ENCODE measurements at places on chromosomes 6 and 20.
A peak's percentile ranks its signal among the peaks of the same experiment; 100 is the strongest.

- DNase-seq: no peak
Observed at GRCh38 chr20:50636601-50637540, 54.5 kb downstream of the RIPOR3 start.

DNA sequence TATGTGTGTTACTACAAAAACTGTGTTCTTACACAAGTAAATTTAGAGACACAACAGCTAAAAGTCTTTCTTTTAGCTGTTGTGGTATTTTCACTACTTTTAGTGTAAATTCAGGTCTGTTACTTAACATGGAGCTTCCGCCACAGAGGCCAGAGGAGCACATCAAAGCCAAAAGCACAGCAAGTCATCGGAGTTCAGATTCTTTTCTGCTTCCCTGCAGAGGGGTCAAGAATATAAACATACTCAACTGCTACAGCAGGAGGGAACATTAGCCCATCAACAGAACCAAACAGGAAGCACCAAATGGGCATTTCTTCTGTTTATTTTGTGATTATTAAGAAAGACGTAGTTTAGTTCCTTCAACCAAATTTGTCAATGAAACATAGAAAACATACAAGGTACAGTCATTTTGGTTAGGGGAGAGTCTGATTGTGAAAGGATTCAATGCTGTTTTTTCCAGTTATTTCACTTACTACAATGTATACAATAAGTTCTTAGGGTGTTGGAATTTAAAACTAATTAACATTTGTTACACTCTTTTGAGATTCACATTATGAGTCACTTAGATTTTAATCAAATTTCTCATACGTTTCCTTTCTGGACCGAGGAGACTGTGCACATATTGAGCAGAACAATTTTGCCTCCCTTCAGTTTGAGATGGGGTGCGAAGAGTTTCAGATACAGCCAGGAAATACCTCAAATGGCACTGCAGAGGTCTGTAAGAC lies 42.8 kb upstream of the DSE start:
- no peak for DNase-seq

- DNase-seq: no peak
Observed at GRCh38 chr6:138387577-138388368, 10.1 kb downstream of the SMIM28 start.

- no peak for DNase-seq
Observed at GRCh38 chr6:93193868-93194267, 225.5 kb downstream of the EPHA7 start.

GRCh38 chr6:36754582-36755434 lies 57.2 kb downstream of the RAB44 start:
- no peak for DNase-seq

DNA sequence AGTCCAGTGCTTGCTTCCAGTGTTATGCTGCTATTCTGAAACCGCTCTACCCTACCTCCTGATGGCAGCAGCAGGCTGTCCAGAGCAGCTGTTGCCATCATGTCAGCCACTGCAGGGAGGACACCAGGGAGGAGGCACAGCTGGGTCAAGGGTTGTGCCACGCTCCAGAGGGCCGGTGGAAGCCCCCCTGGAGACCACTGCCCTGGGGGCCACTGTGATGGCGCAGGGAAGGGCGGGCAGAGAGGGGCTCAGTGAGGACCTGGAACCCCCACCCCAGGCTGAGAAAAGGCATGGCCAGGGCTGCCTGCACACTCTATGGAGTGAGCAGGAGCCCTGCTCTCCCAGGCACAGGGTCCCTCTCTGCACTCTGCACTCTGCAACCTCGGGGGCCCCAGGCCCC lies 271.3 kb upstream of the BTBD3 start:
- DNase-seq: no peak

DNA sequence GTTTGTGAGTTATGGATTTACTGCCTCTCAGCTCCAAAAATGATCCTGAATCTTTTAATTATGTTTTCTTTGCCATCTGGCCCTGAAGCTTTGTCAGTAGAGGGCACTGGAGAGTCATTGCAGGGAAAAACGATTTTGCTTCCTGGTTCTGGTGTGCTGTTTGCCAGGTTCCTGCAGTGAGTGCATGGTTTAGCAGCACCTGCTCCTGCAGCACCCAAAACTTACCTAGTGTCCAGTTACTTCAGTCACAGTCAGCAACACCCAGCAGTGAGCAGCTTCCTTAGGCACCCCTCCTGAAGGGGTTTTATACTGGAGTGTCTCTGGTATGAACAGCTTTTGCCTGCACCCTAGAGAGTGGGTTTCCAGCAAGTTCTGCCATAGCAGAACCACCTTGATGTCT lies 6.0 kb upstream of the TRIM26 start:
- DNase-seq: peak; percentile 73

- DNase-seq: peak; percentile 97
Observed at GRCh38 chr6:14910692-14911547, 334.9 kb upstream of the JARID2 start.

GRCh38 chr6:52994031-52994838 lies 849 bp downstream of the GSTA4 start:
- peak; percentile 61 for DNase-seq

- peak; percentile 73 for DNase-seq
Observed at GRCh38 chr20:20333866-20334265, 34.0 kb upstream of the INSM1 start.

DNA sequence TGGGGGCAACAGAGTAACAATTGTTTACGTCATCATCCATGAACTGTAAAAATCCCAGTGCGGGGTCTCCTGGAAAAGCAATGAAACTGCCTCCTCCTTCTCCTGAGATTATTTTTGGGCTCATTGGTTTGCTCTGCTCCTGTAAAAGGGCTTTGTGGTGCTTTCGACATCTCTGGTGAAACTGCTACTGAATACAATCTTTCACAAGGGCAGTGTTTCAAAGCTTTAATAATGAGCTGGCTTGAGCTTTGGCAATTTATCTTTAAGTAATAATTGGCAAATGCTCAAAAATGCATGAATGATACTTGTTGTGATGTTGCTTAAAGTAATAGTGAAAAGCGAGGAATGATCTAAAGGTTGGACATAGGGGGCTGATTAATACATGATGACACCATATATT lies 43.5 kb upstream of the ENPP1 start:
- no peak for DNase-seq

DNA sequence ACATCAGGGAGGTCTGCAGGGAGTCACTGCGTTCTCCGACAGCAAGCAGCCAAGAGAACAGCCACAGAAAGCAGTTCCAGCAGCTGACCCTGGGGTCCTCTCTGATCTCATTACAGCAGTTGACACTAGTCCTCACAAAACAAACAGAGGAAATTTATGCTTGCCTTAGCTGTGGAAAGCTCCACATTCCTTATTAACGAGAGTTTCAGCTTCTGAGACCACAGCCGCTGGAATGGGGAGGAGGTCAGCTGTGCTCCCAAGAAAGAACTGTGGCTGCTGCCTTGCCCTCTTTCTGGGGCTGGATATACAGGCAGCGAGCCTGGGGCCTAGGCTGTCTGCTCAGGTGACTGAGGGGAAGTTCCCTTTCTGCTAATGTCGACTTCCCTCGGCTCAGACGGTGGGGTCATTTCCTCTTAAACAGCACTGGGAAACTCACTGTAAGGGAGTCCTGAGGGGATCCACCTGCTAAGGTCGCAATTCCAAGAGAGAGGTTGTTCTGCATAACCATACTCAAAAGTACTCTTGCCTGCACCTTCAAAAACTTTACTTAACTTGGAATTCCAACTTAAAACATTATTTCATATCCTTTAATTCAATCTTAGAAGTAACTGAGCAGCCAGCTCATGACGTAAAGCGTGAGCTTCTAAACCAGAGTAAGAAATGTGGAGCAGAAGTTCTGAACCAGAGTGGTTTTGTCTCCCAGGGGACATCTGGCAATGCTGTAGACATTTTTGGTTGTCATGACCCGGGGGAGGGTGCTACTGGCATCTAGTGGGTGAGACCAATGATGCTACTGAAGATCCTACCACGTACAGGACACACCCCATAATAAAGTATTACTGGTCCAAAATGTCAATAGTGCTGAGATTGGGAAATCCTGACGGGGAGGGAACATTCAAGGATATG lies 80.3 kb downstream of the BACH2 start:
- peak; percentile 18 for DNase-seq

- DNase-seq: no peak
Observed at GRCh38 chr6:3309391-3310050, 50.8 kb downstream of the PSMG4 start.

DNA sequence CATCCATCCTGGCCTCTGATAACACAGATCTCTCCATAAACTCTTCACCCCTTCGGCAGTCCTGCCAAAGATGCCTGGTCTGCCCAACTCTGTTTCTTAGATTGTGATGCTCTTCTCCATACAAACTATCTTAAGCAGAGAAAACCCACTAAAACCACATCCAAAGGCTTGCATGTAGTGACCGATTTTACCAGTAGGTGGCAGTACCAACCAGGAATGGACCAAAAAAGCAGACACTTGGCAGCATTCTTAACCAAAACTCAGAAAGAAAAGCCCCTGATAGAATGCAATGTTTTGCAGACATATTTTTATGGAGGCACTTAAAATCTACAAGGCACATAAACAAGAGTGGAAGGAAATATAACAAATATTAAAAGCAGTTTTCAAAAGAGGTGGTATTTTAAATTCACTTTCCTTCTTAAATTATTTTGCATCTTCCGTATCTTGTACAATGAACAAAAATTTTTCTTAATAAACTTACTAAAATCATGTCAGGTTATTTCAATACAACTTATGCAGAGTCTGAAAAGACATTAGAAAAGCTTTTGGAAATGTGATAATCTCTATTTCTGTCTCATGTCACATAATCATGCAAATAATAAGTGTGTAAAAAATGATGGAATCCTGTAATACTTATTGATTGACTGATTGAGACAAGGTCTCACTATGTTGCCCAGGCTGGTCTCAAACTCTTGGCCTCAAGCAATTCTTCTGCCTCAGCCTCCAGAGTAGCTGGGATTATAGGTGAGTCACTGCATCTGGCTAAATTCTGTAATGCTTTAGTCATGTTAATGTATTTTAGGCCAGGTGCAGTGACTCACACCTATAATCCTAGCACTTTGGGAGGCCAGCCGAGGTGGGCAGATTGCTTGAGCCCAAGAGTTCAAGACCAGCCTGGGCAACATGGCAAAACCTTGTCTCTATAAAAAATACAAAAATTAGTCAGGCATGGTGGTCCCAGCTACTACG lies 29.4 kb downstream of the LRP11 start:
- DNase-seq: peak; percentile 64

GRCh38 chr6:38943964-38944363 lies 104.6 kb upstream of the GLP1R start:
- DNase-seq: no peak

- no peak for DNase-seq
Observed at GRCh38 chr6:14705841-14706377, 540.0 kb upstream of the JARID2 start.

GRCh38 chr6:101224751-101225150 lies 168.8 kb upstream of the GRIK2 start:
- DNase-seq: no peak

GRCh38 chr6:65259059-65259458 lies 448.0 kb downstream of the EYS start:
- no peak for DNase-seq

GRCh38 chr20:25623225-25623735 lies 534 bp downstream of the NANP start:
- DNase-seq: no peak

DNA sequence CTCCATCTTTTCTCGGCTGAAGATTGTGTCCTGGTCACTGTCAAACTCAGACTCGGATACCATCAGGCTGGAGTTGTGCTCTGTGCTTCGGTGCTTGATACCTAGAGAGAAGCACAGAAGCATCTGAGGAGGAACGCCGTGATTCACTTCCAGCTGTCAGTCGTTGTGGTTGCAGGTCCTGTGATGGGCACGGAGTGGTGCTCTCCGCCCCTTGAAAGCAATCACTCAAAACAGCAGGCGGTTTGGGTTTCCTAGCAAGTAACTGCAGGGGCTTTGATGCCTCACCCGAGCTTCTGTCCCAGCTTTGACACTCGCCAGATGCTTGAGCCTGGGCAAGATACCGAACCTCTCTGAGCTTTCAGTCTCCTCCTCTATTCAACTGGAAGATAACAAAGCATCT lies 52.5 kb downstream of the ALDH5A1 start:
- no peak for DNase-seq

DNA sequence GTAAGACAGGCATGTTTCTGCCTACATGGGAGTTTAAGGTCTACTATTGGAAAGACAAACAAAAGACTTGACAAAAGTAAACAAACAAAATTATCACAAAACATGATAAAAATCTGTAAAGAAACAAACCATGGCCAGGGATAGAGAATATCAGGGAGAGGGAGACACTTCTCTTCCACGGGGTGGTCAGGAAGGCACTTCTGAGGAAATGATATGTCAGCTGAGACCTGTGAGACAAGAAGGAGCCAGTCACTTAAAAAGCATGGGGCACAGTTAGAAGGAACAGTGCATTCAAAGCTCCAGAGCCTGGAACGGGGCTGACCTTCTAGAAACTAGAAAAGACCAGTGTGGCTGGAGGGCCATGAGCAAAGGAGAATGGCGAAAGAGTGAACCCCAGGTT lies 35.1 kb upstream of the SLC16A10 start:
- no peak for DNase-seq

- DNase-seq: peak; percentile 87
Observed at GRCh38 chr6:4059115-4059777, 19.7 kb downstream of the FAM217A start.

GRCh38 chr20:62293946-62294345 lies 8.9 kb upstream of the ADRM1 start:
- no peak for DNase-seq

DNA sequence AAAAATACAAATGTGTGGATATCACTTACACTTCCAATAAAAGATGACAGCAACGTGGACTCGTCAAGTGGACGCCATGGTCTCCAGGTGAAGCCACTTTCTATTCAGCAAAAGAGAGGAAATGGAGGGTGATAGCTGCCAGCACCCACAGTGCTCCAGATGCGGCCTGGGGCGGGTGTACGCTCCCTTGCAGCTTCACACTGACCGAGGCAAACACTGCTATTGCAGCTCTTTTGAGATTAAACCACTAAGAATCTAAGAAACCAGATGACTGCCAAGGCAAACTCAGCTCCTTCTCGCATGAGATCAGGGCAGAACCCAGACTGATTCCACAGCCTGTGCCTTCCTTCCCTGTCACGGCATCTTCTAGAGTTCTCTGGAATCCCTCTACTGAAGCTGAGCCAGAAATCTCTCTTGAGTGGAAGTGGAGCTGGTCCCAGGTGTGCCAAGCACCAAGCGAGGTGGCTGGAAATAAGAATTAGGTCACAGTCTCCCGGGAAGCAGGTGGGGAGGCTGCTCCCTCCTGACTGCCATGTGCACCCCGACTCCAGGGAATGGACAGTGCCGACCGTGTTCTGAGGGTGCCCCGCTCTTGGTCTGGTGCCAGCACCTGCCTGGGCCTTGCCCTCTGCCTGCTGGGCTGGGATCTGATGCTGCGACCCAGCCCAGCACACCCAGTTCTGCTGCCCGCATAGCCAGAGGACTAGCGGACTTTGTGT lies 90.1 kb upstream of the AFDN start:
- DNase-seq: no peak

GRCh38 chr20:63071541-63072181 lies 64.9 kb upstream of the BHLHE23 start:
- DNase-seq: no peak

GRCh38 chr6:125968493-125968892 lies 11.9 kb downstream of the HINT3 start:
- no peak for DNase-seq

GRCh38 chr6:151374036-151374683 lies 17.2 kb downstream of the ZBTB2 start:
- DNase-seq: no peak

GRCh38 chr6:110467566-110468140 lies 8.8 kb downstream of the SLC22A16 start:
- no peak for DNase-seq
